NCI-H1417 treated with DMSO at 0.1 percent for 48 hours (cell line): ENCODE measurements at places on chromosomes 2 and 18.

DNA sequence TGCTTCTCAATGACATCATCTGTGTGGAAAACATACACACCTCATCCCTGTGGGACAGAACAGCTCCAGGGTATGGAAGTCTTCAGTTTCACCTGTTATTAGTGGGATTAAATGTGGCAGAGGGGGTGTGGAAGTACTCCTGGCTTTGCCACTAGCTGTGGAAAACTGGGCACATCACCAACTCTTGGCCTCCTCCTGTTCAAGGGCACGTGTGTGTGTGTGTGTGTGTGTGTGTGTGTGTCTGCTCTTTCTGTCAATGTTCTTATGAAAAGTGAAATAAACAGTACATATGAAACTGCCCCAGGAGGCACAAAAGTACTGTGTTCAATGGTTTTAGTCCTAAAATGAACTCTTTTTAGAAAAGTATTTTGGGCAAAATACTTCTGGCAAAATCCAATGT, 65.9 kb downstream of the MTHFD2 start:
- DNase-seq: no peak

GRCh38 chr18:67515942-67516538, 480 bp downstream of the DSEL start:
- DNase-seq: peak; percentile 71

DNA sequence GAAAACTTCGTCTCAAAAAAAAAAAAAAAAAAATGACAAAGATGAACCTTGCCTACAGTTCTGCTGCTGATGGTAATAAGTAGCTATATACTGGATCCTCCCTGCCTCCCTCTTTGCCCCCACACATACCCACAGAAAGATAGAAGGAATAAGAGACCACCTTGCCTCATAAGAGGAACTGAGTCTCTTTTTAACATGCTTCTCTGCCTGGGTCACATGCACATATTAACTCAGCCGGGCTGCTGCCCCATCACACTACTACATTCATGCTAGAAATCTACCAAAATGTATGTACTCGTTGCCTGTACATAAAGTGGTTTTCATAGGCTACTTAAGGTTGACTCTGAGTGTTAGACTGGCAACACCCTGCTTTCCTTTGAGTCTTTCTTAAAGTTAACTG, 78.9 kb upstream of the B3GNT2 start:
- no peak for DNase-seq

- no peak for DNase-seq
Observed at GRCh38 chr18:22517356-22517755, 99.6 kb upstream of the CTAGE1 start.

DNA sequence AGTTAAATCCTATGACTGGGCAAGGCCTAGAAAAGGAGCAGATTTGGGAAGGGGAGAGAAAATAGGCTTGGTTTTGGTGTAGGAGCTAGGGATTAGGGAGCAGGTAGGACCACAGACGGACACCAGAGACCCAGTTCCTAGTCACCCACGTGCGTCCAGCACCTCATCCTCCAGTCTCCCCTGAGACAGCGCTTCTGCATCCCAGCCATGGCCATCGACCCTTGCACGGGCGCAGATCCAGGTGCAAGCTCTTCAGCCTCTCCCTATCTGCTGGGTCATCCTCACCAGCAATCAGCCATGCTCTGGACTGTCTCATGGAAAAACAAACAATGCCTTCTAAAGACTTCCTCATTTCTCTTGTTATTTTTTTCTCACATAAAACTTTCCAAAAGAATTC, 246.8 kb upstream of the RAB6C start:
- DNase-seq: no peak

- DNase-seq: no peak
Observed at GRCh38 chr2:20190170-20190569, 34.8 kb downstream of the SDC1 start.

GRCh38 chr2:202786842-202787241, 84.7 kb downstream of the ICA1L start:
- no peak for DNase-seq

- no peak for DNase-seq
Observed at GRCh38 chr18:317618-318017, 49.8 kb upstream of the THOC1 start.

DNA sequence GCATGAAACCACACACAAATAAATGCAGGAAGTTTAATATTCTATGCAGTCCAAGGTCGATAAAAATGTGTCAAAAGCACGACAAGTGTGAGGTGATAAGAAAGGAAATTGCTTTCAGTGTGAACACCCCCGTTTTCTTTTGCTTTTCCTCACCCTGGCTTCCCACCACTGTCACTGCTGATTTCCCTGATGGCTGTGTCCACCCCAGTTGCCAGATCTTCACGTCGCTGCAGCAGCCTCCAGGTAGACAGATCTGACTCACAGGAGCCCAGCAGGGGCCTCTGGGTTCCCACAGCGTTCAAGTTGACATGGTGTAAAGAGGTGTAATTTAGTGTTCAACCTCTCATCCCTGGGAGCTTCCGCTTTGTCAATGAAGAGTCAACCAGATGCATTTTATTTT, 128.0 kb upstream of the TACR1 start:
- DNase-seq: peak; percentile 57

GRCh38 chr2:113211226-113212105, 37.7 kb downstream of the PSD4 start:
- no peak for DNase-seq
